G401 (cell line): ENCODE measurements at places on chromosomes 4 and X.
A peak's percentile ranks its signal among the peaks of the same experiment; 100 is the strongest.

DNA sequence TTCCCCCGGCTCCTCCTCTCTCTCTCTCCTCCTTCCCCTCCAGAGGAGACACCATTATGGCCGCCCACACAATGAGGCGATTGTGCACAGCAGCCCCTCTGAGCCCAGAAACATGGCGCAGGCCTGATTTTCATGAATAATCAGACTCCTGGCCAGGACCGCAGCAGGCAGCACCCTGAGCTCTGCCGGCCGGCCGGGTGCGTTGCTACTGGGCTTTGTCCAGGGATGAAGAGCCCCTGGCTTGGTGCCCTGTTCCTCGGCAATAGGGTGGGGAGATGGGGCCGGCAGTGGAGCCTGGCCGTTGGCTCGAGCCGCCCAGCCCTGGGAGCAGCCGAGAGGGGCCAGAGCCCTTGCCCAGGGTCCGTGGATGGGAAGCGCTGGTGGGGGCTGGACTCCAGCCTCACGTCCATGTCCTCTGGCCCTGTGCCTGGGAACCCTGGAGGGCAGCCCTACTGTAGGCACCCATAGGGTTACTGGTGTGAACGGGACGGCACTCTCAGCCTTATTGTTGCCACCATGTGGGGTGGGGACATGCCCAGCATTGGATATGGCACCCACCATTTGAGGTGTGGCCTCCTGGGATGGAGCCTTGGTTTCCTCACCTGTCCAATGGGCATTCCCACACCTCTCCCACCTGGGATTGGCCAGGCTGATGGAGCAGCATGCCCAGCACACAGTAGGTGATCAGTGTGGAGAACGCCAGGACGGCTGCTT is 103.0 kb downstream of the SORCS2 start:
- peak; percentile 26 for DNase-seq

- DNase-seq, result no peak
Observed at GRCh38 chr4:117137145-117137544, 51.8 kb upstream of the TRAM1L1 start.

DNA sequence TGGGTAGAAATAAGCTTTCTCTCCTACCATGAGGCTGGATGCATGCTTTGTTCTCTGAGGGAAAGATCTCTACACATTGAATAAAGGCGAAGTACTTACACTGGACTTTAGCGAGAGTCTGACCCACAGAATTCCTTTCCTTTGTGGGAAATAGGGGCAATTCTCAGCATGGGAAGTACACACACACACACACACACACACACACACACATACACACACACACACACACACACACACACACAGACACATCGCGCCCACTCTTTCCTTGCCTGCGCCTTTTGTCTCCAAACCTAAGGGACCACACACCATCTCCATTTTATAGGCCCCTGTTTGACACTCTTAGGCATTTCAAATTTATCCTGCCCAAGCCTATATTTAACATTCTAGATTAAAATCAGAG is 83.8 kb downstream of the LUZP4 start:
- no peak for DNase-seq

DNA sequence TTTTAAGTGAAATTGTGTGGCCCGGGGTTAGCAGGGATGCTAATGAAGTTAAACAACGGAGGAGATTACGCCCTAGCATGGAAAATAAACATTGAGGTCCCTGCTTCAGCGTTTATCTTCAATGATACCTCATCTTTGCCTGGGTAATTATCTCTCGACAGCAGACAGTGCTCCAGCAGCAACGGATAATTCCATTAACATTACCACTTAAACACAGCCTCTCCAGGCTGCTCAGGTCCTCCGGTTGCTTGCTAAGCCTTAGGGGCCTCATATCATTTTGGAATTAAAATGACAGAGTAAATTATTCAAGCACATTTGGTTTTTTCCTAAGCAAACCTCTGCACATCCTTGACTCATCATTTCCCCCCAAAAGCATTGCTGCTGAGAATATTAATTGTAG is 281.5 kb upstream of the KLF3 start:
- DNase-seq, result no peak

DNA sequence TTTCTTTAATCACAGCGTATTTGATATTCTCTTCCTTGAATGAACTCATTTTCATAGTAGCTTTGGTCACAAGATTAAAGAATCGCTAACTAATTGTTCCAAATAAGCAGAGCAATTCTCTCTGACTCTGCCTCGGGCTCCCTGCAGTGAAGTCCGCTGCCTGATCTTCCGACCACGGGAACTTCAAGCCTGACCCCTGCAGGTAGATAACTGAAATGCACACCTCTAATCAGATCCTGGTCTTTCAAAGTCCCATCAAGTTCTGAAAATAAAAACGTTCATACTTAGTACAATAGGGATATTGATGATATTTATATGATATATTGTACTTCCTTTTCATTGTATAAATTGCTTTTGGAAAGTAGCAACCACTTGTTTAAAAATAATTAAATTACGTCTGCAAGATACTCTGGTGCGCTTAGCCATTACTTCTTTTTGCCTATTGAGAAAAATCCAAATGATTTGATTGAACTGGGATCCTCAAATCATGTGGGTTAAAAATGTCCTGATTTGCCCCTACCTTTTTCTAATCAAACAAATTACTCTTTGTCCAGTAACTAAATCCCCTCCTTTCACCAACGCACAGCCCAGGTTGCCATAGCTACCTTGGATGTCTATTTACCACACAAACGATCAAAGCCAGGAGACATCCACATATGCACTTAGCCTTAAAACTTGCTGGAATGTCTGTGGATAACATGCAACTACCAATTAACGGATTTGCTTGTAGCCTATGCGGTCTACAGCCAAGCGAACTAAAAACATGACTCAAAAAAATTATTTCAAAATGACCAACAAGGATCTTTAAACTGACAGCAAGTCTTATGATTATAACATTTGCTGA is 4.2 kb downstream of the MID1 start:
- peak; percentile 77 for DNase-seq

- DNase-seq, result no peak
Observed at GRCh38 chrX:97119474-97120109, 235.9 kb downstream of the RPA4 start.

GRCh38 chr4:126242679-126243390 is 928.1 kb downstream of the FAT4 start:
- DNase-seq, result no peak

GRCh38 chr4:76078033-76078613 is 3.6 kb downstream of the ART3 start:
- no peak for DNase-seq

- no peak for DNase-seq
Observed at GRCh38 chrX:119036107-119037029, 36.4 kb upstream of the CT47C1 start.

GRCh38 chr4:143539670-143540023 is 26.1 kb downstream of the SMARCA5 start:
- no peak for DNase-seq

- DNase-seq, result no peak
Observed at GRCh38 chrX:155065035-155065734, 5.8 kb downstream of the CMC4 start.

GRCh38 chr4:80407246-80407645 is 71.7 kb downstream of the CFAP299 start:
- peak; percentile 90 for DNase-seq

GRCh38 chrX:9318213-9318612 is 146.6 kb upstream of the TBL1X start:
- DNase-seq, result no peak

DNA sequence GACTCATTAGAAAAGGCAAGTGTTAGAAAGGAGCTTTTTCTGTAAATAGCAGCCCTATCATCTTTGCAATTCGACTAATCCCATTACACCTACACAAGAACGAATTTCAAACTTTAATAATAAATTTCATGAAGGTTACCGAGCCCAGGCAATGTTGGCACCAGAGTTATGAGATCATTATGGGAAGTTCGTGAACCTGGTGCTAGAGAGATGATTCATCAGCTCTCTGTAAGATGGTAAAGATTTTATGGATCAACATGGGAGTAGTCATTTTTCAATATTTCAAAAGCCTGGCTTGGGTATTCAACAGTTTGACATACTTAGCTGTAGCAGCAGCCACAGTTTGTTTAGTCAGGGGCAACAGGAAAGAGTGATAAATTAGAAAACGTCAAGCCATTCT is 35.8 kb downstream of the AMELX start:
- no peak for DNase-seq

DNA sequence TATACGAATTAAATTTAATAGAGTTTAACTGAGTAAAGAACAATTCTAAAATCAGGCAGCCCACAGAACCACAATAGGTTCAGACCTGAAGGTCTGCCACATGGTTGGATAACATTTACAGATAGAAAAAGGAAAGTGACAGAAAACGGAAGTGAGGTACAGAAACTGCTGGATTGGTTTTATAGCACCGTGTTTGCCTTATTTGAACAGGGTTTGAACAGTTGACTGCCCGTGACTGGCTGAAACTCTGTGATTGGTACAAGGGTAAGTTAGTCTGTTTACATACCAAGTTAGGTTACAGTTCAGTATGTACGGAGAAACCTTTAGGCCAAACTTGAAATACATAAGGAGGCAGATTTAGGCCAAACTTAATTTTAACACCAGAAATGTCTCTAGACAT is 64.1 kb upstream of the ATXN3L start:
- DNase-seq, result peak; percentile 11

- peak; percentile 36 for DNase-seq
Observed at GRCh38 chr4:46931981-46932380, 22.9 kb upstream of the COX7B2 start.

GRCh38 chr4:112897543-112897942 is 151.9 kb upstream of the ANK2 start:
- DNase-seq, result no peak

- no peak for DNase-seq
Observed at GRCh38 chr4:101693842-101694398, 96.6 kb upstream of the BANK1 start.

DNA sequence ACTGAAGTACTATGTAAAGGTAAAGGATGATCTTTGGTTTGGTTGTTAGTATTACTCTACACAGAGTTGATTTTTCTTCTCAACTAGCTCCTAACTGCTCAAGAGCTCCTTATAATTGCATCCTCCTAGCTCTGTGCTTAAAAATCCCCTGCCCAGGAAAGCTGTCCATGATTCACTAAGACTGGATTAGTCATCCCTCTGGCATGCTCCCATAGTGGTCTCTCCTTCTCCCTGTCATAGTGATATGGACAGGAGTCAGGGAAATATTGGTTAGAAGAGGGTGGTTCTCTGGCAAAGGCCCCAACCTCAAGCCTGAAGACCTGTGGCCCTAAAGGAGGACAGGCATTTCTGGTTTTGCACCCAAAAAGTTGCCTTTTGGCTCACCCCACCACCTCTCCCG is 242.3 kb upstream of the KCNIP4 start:
- DNase-seq, result no peak

GRCh38 chrX:97397371-97397770 is 513.7 kb downstream of the RPA4 start:
- DNase-seq, result no peak

- DNase-seq, result no peak
Observed at GRCh38 chr4:118265312-118266144, 87.3 kb downstream of the PRSS12 start.

DNA sequence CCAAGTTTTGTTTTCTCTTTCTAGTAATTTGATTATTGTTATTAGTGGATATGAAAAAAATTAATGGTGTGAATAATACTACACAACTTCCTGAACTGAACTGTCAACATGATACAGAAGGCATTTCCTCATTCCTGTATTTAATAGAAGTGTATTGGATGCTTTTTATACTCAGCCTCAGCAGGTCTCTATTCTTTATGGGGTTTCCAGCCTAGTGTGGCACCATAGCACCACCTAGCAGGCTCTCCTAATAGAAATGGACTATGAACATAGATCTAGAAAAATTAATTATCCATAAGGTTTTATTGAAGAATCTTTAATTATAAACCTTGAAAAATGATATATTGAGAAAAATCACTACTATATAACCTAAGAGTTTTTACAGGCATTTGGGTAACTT is 52.4 kb downstream of the GLRB start:
- peak; percentile 17 for DNase-seq

GRCh38 chrX:31228415-31228832 is 156.6 kb upstream of the FTHL17 start:
- no peak for DNase-seq

DNA sequence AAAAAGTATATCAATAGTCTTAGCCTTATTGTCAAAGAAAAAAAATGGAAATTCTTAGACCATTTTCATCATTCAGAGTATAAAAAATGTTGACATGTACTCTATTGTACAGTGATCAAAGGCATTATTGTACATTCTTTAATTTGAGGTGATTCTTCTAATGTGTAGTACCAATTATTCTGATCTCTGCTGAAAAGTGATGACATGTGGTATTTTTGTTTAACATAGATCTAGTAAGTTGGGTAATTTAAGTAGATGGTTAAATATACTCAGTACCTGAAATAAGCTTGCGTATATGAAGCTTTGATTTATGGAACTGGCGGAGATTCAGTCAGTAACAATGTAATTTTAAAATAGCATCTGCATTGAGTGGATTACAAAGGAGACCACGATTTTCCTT is 5.1 kb downstream of the TENM3 start:
- no peak for DNase-seq

- no peak for DNase-seq
Observed at GRCh38 chr4:18981234-18981615, 959.7 kb upstream of the LCORL start.

DNA sequence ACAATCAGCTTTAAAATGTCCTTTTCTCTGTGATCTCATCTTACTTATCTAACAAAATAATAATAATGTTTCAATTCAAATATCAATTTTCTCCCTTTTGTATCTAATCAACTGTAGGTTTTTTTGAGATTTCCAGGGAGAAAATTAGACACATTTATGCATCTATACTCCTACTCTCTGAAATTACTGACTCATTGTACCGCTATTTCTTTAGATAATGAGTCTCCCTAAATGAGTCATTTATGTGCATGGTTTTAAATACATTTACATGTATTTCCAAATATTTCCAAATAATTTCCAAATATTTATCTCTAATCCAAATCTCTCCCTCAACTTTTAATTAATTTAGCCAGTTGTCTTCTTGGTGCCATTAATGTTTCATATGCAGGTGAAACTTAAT is 621.0 kb downstream of the TECRL start:
- no peak for DNase-seq

- DNase-seq, result no peak
Observed at GRCh38 chr4:138269175-138269574, 27.0 kb upstream of the SLC7A11 start.

GRCh38 chr4:56728512-56728911 is 47.4 kb upstream of the HOPX start:
- DNase-seq, result no peak

DNA sequence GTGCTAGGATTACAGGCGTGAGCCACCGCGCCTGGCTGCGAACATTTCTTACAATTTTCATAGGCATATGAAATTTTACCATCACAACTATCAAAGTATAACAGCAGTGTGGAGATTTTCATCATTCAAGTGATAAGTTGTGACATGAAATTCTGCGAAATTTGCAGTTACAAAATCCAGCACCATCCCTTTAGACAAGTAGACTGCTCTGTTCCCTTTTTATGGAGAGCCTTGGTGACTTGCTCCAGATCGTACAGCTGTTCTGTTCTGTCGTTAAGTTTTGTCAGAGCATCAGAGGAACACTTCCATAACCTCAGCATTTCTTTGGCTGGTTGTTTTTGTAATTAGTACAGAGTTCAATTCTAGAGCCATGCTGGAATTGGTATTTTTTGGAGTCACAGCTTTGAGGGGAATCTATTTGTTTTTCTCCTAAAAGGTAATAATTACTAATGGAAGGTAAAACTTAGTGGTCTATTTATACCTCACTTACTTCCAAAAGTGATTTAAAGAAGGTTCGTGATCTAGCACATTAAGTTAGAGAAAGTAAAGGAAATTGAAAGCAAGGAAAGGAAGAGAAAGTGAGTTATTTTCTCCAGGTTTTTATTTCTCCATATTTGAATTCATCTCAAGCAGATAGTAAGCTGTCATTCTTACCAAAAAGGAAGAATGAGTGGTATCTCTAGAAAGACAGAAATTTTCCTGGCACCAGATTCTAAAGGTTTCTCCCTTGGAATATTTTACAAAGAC is 22.1 kb downstream of the ZRSR2 start:
- no peak for DNase-seq
